ENCODE measurements at places on chromosomes 13 and 19.

- no peak for DNase-seq
These were observed 342.7 kb downstream of the ENOX1 start for GRCh38 chr13:43444081-43444480.

DNA sequence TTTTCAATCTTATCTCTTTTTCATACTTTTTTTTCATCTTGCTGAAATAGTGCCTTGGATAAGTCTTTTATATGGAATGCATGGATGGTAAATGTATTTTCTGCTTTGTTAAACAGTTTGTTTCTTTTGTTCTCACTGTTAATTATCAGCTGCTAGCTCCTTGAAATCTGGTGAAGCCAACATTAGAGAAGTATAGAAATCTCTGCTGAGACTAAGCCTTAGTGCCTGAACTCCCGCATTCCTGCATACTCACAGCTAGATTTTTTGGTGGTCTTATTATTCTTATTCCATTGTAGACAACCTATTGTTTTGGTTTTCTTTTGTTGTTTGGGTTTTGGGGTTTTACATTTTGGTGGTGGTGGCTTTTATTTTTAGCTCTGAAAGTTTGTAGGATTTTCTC is 48.4 kb downstream of the DNAJC15 start:
- DNase-seq: no peak

GRCh38 chr19:1634938-1635243 is 17.5 kb downstream of the TCF3 start:
- DNase-seq: no peak

DNA sequence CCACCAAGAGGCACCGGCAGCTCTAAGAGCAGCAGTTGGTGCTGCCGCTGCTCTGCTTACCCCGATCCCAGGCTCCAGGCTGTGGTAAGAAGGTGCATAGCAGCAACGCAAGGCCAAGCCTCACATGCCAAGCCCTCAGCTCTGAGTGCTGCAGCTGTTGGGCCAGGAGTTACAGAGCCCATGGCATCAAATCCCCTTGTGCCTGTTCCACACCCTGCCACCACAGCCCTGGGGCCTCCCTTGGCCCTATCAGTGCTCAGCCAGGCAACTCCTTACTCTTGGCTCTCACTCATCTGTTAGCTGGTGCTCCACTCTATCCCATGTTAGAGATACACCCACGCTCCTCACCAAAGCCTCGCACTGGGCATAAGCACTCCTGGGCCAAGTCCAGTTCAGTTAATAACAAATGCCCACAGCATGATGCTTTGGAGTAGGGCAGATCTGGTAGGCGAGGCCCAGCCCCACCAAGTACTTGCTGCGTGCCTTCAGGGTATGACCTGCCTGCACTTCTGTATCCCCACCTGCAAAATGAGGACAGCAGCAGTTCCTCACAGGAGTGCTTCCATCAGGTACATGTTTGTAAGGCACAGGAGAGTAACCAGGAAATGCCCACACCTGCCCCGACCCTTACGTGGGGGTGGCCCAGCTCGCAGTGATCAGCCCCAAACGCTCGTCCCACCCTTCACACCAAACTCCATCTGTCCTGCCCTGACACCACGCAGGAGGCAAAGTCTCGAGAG is 16.2 kb downstream of the AKAP8L start:
- no peak for DNase-seq

- no peak for DNase-seq
These were observed 22.1 kb downstream of the ARID3A start for GRCh38 chr19:947707-948539.

DNA sequence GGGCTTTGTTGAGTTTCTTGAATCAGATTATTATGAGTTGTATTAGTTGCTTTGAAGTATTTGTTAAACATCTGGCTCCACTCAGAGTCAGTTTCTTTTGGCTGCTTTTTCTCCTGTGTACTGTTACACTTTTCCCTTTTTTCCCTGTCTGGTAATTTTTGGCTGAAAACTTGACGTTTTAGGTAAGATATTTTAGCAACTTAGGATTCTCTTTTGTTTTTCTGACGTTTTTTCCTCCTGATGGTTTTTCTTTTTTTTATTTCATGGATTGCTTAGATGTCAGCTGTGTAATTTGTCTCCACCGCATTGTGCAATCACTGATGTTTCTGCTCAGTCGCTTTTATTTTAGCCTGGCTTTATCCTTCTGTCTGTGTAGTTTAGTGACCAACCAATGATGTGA is 20.7 kb downstream of the RFC3 start:
- no peak for DNase-seq

GRCh38 chr13:50215399-50215798 is 200.2 kb downstream of the KCNRG start:
- no peak for DNase-seq

GRCh38 chr13:34931572-34931971 is 10.5 kb upstream of the NBEA start:
- no peak for DNase-seq

DNA sequence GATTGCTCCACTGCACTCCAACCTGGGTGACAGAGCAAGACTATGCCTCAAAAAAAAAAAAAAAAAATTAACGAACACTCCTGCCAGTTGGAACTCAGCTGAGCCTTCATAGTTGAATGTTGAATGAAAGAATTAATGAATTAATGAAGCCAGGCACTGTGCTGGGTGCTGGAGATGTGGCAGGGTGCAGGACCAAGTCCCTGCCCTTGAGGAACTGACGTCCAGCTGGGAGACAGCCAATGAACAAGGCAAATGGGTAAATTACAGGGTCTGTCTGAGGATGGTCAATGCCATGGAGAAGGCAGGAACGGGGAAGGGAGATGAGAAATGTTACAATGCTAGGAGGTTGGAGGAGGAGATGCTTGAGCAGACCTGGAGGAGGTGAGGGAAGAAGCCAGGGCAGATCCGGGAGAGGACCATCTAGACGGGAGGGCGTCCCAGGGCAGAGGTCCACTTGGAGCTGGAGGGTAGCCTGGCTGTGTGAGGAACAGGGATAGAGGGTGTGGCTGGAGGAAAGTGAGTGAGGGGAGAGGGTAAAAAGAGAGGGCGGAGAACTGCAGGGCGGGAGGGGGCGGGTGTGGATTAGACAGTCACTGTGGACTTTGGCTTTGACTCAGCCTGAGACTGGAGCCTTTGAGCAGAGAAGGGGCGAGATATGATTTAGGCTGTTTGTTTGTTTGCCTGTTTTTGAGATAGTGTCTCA is 16.8 kb upstream of the IGSF23 start:
- no peak for DNase-seq

DNA sequence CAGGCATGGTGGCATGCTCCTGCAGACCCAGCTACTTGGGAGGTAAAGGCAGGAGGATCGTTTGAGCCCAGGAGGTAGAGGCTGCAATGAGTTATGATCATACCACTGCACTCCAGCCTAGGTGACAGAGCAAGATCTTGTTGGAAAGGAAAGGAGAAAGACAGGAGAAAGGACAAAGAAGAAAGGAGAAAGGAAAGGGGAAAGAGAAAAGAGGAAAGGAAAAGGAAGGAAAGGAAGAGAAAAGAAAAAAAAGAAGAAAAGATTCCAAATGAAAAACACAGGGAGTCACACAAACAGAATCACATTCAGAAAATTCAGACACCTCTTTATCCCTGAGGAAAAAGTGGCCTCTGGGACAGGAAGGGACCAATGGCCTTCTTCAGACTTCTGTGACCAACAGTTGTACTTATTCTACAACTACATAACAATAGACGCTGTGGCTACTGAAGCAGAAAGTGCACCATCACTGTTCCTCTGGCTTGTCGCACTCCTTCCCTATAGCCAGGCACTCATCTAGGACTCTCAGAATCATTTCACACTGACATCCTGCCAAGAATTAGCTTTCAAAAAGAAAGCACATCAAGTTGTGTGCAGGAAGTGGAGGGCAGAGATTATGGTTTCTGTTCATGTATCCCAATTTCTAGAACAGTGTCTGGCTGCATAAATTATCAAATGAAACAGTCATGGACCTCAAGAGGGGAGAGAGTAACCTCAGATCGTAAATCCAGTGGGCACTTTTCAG is 5.9 kb downstream of the MTMR6 start:
- DNase-seq: no peak

GRCh38 chr13:27281420-27281819 is 10.8 kb downstream of the RASL11A start:
- no peak for DNase-seq

DNA sequence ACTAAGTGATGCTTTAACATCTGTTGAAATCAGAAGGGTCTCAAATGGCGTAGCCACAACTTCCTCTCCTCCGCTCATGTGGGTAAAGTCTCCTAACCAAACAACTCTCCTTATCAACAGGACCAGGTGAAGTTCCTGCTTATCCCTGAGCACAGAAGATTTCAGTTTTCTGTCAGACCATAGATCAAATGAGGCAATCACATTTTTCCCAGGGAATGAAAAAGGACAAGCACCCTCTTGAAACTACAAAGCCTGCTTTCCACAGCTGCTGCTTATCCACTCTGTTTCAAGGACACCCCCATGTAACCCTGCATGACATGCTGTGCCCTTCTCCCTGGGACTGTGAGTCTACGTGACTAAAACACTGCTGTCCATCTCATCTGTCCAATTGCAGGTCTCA is 788.3 kb upstream of the SLITRK5 start:
- no peak for DNase-seq

DNA sequence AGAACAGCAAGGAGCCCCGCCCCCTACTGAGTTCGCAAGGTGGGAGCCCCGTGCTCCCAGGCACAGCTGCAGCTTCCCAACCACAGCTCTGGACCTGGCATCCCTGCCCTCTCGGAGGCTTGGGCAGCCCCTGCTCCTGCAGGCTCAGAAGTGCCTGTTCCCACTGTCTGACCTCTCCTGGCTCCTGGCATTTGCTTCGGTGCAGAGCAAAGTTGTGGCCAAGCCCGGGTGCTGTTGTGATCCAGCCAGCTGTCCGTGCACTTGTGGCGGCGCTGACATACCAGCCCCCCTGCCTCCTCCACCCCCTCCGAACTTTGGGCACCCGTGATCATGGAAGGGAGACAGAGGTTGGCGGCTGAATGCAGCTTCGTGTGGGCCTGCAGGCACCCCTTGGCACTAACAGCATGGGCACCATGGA is 1386.8 kb downstream of the PCDH9 start:
- DNase-seq: no peak

- no peak for DNase-seq
These were observed 34.0 kb downstream of the KLF5 start for GRCh38 chr13:73092829-73093228.

- no peak for DNase-seq
These were observed 16.7 kb downstream of the VWA8 start for GRCh38 chr13:41944229-41944628.

GRCh38 chr19:35852029-35852780 is at the start of gene NPHS1:
TSS of gene NPHS1 (minus strand) at chr19:35852504. CDS start at chr19:35851837, 667 bp downstream.
- no peak for DNase-seq

- DNase-seq: no peak
These were observed 29.6 kb downstream of the ACSBG2 start for GRCh38 chr19:6164906-6165531.

- DNase-seq: no peak
These were observed 34.5 kb downstream of the SHISA2 start for GRCh38 chr13:26017196-26017921.
